Neuronal stem cell (in vitro differentiated cells): ENCODE measurements at places on chromosomes 12 and 14.

GRCh38 chr12:106861984-106862916 is 87.8 kb downstream of the RIC8B start:
- no peaks in the 10 kb centered on the region for H3K27me3 ChIP-seq
- no peak overlapping the region for H3K4me3 ChIP-seq
- H3K4me1 ChIP-seq, result peaks cover 7% of the 10 kb centered on the region
- H3K36me3 ChIP-seq, result peaks cover 61% of the 10 kb centered on the region
- H3K27ac ChIP-seq, result no peak overlapping the region
- DNase-seq, result no peak

- DNase-seq, result no peak
- H3K36me3 ChIP-seq, result no peaks in the 10 kb centered on the region
- H3K27me3 ChIP-seq, result no peaks in the 10 kb centered on the region
- H3K4me3 ChIP-seq, result no peak overlapping the region
Observed at GRCh38 chr14:73753124-73753886, 39.1 kb upstream of the PNMA1 start.

- DNase-seq, result no peak
- H3K4me1 ChIP-seq, result peaks cover 5% of the 10 kb centered on the region
- H3K4me3 ChIP-seq, result no peak overlapping the region
- H3K36me3 ChIP-seq, result no peaks in the 10 kb centered on the region
- H3K27ac ChIP-seq, result no peak overlapping the region
- H3K27me3 ChIP-seq, result no peaks in the 10 kb centered on the region
Observed at GRCh38 chr14:64812412-64812811, 67.3 kb downstream of the SPTB start.

- H3K4me1 ChIP-seq, result no peaks in the 10 kb centered on the region
- H3K27ac ChIP-seq, result no peak overlapping the region
- no peaks in the 10 kb centered on the region for H3K36me3 ChIP-seq
- H3K4me3 ChIP-seq, result no peak overlapping the region
- H3K27me3 ChIP-seq, result no peaks in the 10 kb centered on the region
Observed at GRCh38 chr12:18824287-18824686, 86.4 kb downstream of the CAPZA3 start.

GRCh38 chr12:130459916-130460315 is 122.2 kb downstream of the PIWIL1 start:
- DNase-seq, result no peak
- no peak overlapping the region for H3K4me3 ChIP-seq
- H3K36me3 ChIP-seq, result no peaks in the 10 kb centered on the region

GRCh38 chr14:61406675-61407074 is 85.3 kb downstream of the PRKCH start:
- no peak overlapping the region for H3K27ac ChIP-seq
- DNase-seq, result no peak
- no peaks in the 10 kb centered on the region for H3K36me3 ChIP-seq
- peaks cover 12% of the 10 kb centered on the region for H3K27me3 ChIP-seq
- no peaks in the 10 kb centered on the region for H3K4me1 ChIP-seq

DNA sequence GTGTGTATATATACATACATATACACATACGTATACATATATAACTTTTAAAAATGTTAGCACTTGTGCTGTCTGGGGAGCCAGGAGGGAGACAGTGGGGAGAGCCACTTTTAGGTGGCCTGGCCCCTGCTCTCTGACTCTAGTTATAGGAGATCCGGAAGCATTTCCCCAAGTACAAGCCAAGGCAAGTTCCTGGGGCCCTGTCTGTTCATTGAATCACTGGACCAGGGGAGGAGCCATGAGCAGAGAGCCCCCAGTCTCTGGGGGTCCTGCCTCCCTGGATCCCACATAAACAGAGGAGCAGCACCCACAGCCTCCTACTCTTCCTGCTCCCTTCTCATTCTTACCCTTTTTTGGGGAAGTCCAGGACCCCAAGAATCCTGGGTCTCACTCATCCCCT is 45.4 kb upstream of the TMED10 start:
- peaks cover 4% of the 10 kb centered on the region for H3K4me1 ChIP-seq

GRCh38 chr12:22653075-22653474 is 28.1 kb downstream of the ETNK1 start:
- no peak overlapping the region for H3K4me3 ChIP-seq
- no peaks in the 10 kb centered on the region for H3K4me1 ChIP-seq
- no peaks in the 10 kb centered on the region for H3K27me3 ChIP-seq

DNA sequence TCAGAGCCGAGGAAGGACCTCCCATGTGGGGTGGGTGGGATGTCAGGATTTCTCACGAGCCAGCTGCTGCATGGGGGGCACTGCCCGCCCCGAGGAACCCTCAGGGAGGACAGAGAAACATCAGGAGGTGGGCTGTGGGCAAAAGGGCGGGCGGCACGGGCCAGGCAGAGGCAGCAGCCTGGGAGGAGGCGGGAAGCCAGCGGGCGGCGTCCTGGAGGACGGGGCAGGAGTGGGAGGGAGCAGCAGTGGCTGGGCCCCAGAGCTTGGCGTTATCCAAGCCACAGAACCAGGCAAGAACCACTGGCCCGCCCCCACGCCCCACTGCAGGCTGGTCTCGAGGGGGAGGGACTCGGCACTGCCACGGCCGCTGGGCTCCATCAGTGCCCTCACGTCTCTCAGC is 2.4 kb downstream of the C14orf180 start:
- H3K27me3 ChIP-seq, result no peaks in the 10 kb centered on the region
- H3K4me3 ChIP-seq, result no peak overlapping the region
- no peak overlapping the region for H3K27ac ChIP-seq
- DNase-seq, result no peak
- H3K4me1 ChIP-seq, result peaks cover 15% of the 10 kb centered on the region
- no peaks in the 10 kb centered on the region for H3K36me3 ChIP-seq

- H3K36me3 ChIP-seq, result no peaks in the 10 kb centered on the region
- no peak for DNase-seq
- H3K4me1 ChIP-seq, result peaks cover 2% of the 10 kb centered on the region
- H3K27ac ChIP-seq, result no peak overlapping the region
Observed at GRCh38 chr12:75944097-75944904, 87.3 kb downstream of the PHLDA1 start.

GRCh38 chr14:75299059-75299458 is 20.4 kb downstream of the FOS start:
- no peak overlapping the region for H3K4me3 ChIP-seq
- peaks cover 12% of the 10 kb centered on the region for H3K4me1 ChIP-seq
- DNase-seq, result no peak
- H3K27me3 ChIP-seq, result no peaks in the 10 kb centered on the region
- H3K36me3 ChIP-seq, result no peaks in the 10 kb centered on the region

DNA sequence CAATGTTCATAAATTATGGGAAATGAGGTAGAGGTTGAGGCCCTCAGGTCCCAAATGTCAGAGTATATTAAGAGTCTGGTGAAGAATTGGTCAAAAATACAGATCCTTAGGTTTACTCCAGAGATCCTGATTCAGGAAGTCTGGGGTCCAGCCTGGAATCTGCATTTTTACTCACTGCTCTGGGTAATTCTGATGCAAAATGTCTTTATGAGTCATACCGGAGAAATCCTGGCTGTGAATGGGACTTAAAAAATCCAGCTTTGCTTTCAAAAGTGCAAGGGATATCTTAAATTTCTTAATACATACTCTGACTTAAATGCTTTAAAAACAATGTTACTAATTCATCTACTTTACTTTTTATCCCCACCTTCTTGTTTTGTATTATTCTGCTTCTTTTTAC is 74.5 kb downstream of the FERMT2 start:
- H3K4me1 ChIP-seq, result no peaks in the 10 kb centered on the region
- peaks cover 22% of the 10 kb centered on the region for H3K36me3 ChIP-seq
- no peaks in the 10 kb centered on the region for H3K27me3 ChIP-seq
- no peak overlapping the region for H3K4me3 ChIP-seq
- no peak overlapping the region for H3K27ac ChIP-seq

- H3K4me1 ChIP-seq, result peaks cover 5% of the 10 kb centered on the region
- no peak overlapping the region for H3K27ac ChIP-seq
- H3K36me3 ChIP-seq, result no peaks in the 10 kb centered on the region
- no peak for DNase-seq
- H3K27me3 ChIP-seq, result no peaks in the 10 kb centered on the region
Observed at GRCh38 chr14:33490555-33490954, 460.3 kb downstream of the EGLN3 start.

DNA sequence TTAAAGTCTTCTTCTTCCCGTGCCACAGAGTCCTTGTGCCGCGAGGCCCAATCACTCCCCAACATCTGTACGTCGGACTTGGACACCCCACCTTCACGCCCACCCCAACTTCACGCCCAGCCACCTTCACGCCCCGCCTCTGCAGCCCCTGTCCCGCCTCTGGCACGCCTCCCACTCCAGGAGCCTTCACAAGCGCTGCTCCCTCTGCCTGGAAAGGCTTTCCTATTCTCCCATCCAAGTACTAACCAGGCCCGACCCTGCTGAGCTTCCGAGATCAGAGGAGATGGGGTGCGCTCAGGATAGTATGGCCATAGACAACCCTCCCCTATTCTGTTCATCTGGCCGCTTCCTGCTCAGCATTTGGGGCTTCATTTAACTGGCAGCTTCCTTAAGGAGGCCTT is 17.3 kb upstream of the EIF5 start:
- H3K27ac ChIP-seq, result no peak overlapping the region
- no peak overlapping the region for H3K4me3 ChIP-seq
- no peak for DNase-seq
- no peaks in the 10 kb centered on the region for H3K27me3 ChIP-seq
- H3K4me1 ChIP-seq, result no peaks in the 10 kb centered on the region
- H3K36me3 ChIP-seq, result no peaks in the 10 kb centered on the region

GRCh38 chr12:19205120-19205519 is 75.6 kb downstream of the PLEKHA5 start:
- peaks cover 12% of the 10 kb centered on the region for H3K36me3 ChIP-seq
- H3K4me3 ChIP-seq, result no peak overlapping the region
- no peaks in the 10 kb centered on the region for H3K27me3 ChIP-seq

DNA sequence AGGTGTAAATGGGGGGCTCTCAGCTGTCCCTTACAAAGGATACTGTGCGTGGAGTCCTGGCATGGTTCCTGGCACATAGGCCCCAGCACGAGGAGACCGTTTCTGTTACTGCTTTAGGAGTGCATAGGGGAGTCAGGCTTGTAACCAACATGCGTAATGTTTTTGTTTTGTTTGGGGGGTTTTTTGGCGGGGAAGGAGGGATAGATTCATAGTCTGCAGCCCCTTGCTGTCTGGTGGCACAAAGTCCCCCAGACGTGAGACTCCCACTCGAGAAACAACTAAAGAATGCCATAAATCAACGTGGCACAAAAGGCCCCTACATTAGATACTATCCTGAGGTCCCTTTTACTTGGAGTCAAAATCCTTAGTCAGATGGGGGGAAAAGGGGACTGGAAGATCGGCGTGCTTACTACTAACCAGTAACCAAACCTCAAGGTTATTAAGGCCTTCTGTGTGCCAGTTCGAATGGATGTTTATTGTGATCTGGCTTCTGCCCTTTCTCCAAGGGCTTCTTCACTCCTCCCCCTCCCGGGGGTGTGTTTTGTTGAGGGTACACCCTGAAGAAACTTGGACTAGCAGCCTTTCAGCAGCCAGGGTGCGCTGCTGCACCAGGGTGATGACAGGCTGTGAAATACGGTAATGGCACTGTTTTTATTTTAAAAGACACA is 874 bp downstream of the ISCU start:
- peaks cover 5% of the 10 kb centered on the region for H3K4me1 ChIP-seq
- peaks cover 32% of the 10 kb centered on the region for H3K36me3 ChIP-seq
- H3K4me3 ChIP-seq, result peak overlapping the region; percentile 97

DNA sequence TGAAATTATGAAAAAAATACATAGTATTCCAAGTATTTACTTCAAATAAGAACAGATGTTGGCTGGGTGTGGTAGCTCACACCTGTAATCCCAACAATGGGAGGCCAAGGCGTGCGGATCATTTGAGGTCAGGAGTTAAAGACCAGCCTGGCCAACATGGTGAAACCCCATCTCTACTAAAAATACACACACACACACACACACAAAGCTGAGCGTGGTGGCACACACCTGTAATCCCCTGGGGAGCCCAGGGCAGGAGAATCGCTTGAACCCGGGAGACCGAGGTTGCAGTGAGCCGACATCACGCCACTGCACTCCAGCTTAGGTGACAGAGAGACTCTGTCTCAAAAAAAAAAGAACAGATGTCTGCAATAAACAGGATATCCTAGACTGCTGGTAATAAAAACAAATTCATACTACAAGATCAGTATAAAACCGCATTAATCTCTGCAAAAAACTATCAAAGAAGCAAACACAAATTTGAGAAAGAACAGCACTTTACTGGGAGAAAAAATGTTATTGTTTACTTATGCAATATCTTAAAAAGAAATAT is 23.8 kb downstream of the EEA1 start:
- H3K36me3 ChIP-seq, result no peaks in the 10 kb centered on the region
- H3K4me1 ChIP-seq, result no peaks in the 10 kb centered on the region
- no peak overlapping the region for H3K27ac ChIP-seq
- DNase-seq, result no peak

GRCh38 chr12:87233671-87234070 is 795.5 kb downstream of the C12orf50 start:
- no peak overlapping the region for H3K4me3 ChIP-seq
- no peak for DNase-seq
- no peaks in the 10 kb centered on the region for H3K36me3 ChIP-seq
- H3K4me1 ChIP-seq, result no peaks in the 10 kb centered on the region
- no peaks in the 10 kb centered on the region for H3K27me3 ChIP-seq
- H3K27ac ChIP-seq, result no peak overlapping the region

- peak overlapping the region; percentile 78 for H3K27ac ChIP-seq
- H3K36me3 ChIP-seq, result no peaks in the 10 kb centered on the region
- no peaks in the 10 kb centered on the region for H3K27me3 ChIP-seq
- H3K4me3 ChIP-seq, result peak overlapping the region; percentile 96
Observed at GRCh38 chr12:112013601-112014402, 576 bp downstream of the ERP29 start.

DNA sequence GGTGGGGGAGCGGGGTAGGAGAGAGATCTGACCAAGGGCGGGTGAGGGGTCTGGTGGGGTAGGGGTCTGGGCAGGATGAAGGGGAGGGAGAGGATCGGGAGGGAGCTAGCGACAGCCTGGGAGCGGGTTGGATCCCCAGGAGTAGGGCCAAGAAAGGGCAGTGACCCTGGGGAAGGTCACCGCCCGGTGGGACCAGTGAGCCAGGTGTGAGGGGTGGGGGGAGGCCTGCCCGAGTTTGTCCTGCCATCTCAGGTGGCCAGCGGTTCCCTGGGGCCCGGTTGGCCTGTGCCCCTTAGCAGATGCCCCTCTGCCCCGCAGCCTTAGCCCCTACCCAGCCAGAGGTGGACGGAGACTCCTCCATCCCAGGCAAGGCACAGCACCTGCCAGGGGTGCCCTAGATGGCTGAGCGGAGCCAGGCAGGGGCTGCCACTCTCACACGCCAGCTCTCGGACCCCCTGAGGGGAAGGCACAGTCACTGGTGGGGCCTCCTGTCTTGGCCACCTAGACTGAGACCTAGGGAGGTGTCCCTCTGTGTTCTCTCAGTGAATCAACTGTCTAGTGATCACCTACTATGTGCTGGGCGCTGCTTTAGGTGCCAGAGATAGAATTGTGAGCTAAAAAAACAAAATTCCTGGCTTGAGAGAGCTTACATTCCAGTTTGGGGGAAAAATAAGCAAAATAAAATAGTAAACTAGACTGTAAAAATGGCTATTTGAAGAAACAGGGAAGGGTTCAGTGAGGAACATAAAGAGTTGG is 629 bp upstream of the TTC7B start:
- peak overlapping the region; percentile 31 for H3K4me3 ChIP-seq
- no peaks in the 10 kb centered on the region for H3K27me3 ChIP-seq
- no peak overlapping the region for H3K27ac ChIP-seq
- H3K4me1 ChIP-seq, result peaks cover 8% of the 10 kb centered on the region
- H3K36me3 ChIP-seq, result no peaks in the 10 kb centered on the region
